Activated CD8-positive, alpha-beta memory T cell treated with anti-CD3 and anti-CD28 coated beads, Interleukin-2, amount 10 ng/mL, durations not matched to agents 7 days and 5 days (primary cell): ENCODE measurements at places on chromosomes 4 and X. TPM values are rescaled to one million over a fixed set of nuclear protein-coding genes. Genes with fewer than 3 reads are reported as not detected.

- no peak overlapping the region for H3K27ac ChIP-seq
- H3K4me3 ChIP-seq, result no peak overlapping the region
- no peaks in the 10 kb centered on the region for H3K4me1 ChIP-seq
- no peaks in the 10 kb centered on the region for H3K36me3 ChIP-seq
- peaks cover 14% of the 10 kb centered on the region for H3K27me3 ChIP-seq
- no peak for DNase-seq
Measured at GRCh38 chr4:88137112-88137511, 21.3 kb downstream of the ABCG2 start.

GRCh38 chr4:187782286-187782824 is 213.2 kb upstream of the ZFP42 start:
- H3K27ac ChIP-seq, result no peak overlapping the region
- H3K4me1 ChIP-seq, result no peaks in the 10 kb centered on the region
- no peak overlapping the region for H3K4me3 ChIP-seq
- H3K27me3 ChIP-seq, result no peaks in the 10 kb centered on the region

DNA sequence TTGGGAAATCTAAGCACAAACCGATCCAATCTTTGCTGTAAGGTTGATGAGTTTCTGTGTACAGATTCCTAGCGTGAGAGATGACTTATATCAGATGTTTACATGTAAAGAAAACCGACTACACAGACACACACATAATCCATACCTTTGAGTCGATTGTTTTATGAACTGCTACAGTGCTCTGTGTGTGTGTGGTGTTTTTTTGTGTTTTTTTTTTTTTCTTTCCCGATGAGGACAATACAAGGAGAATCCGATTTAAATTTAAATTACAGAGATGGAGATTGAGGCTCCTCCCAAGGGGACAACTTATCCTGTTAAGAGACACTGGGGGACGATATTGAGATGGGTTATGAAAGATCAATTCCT is 461 bp upstream of the SLC9A6 start:
- peaks cover 35% of the 10 kb centered on the region for H3K4me1 ChIP-seq
- peak overlapping the region; percentile 80 for H3K4me3 ChIP-seq
- H3K27ac ChIP-seq, result peak overlapping the region; percentile 89
- H3K36me3 ChIP-seq, result peaks cover 3% of the 10 kb centered on the region

- no peak overlapping the region for H3K4me3 ChIP-seq
- no peak overlapping the region for H3K27ac ChIP-seq
- DNase-seq, result peak; percentile 16
- H3K27me3 ChIP-seq, result no peaks in the 10 kb centered on the region
- H3K36me3 ChIP-seq, result no peaks in the 10 kb centered on the region
Measured at GRCh38 chr4:5785806-5786680, 75.0 kb downstream of the EVC start.

GRCh38 chrX:40008791-40009461 is 88.8 kb downstream of the BCOR start:
- H3K27ac ChIP-seq, result peak overlapping the region; percentile 29
- H3K36me3 ChIP-seq, result no peaks in the 10 kb centered on the region
- peaks cover 49% of the 10 kb centered on the region for H3K27me3 ChIP-seq
- H3K4me3 ChIP-seq, result no peak overlapping the region
- peaks cover 32% of the 10 kb centered on the region for H3K4me1 ChIP-seq

- H3K27ac ChIP-seq, result no peak overlapping the region
- no peaks in the 10 kb centered on the region for H3K4me1 ChIP-seq
- no peaks in the 10 kb centered on the region for H3K36me3 ChIP-seq
- no peak overlapping the region for H3K4me3 ChIP-seq
- peaks cover 15% of the 10 kb centered on the region for H3K27me3 ChIP-seq
Measured at GRCh38 chr4:56129431-56129861, 180.7 kb downstream of the CEP135 start.

DNA sequence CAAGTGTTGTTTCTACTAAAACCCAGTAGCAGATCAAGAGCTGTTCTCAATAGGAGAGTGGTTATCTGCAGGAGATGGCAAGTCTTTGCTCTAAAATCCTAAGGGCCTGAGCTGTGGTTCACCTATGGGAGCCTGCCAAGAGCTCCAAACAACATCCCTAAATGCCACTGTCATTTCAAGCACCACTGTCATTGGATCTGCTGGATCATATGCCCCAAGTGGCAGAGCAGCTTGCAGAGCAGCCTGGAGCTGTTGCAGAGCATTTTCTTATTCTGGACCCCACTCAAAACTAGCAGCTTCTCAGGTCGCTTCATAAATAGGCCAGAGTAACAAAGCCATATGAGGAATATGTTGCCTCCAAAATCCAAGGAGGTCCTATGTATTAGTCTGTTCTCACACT is 59.6 kb downstream of the KANTR start:
- no peak overlapping the region for H3K27ac ChIP-seq
- no peak for DNase-seq
- H3K4me1 ChIP-seq, result no peaks in the 10 kb centered on the region
- H3K36me3 ChIP-seq, result peaks cover 2% of the 10 kb centered on the region

The C4orf33 gene
- total RNA-seq, result 30.2 TPM

DNA sequence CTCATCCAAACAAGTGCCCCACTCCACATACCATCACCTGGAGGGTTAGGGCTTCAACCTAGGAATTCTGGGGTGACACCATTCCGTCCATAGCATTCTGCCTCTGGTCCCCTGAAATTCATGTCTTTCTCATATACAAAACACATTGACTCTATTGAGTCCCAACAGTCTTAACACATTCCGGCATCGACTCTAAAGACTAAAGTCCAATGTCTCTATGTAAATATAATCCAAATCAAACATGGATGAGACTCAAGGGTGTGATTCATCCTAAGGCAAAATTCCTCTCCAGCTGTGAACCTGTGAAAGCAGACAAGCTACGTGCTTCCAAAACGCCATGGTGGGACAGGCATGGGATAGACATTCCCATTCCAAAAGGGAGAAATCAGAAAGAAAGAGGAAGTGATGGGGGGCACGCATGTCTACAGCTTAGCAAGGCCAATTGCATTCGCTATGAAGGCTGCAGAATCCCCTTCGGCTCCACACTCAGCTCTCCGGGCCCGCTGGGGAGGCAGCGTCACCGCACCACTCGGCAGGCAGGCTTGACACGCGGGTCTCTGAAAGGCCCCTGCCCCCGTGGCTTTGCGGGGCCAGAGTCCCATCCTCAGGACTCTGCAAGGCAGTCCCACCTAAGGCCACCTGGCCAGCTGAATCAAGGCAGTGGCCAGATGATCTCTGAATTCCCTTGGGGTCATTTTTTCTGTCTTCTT is 53.2 kb downstream of the ADRA2C start:
- no peak overlapping the region for H3K4me3 ChIP-seq
- H3K27ac ChIP-seq, result no peak overlapping the region
- no peaks in the 10 kb centered on the region for H3K4me1 ChIP-seq
- no peak for DNase-seq
- H3K36me3 ChIP-seq, result no peaks in the 10 kb centered on the region

GRCh38 chr4:56051710-56052075 is 102.9 kb downstream of the CEP135 start:
- no peaks in the 10 kb centered on the region for H3K36me3 ChIP-seq
- no peak overlapping the region for H3K27ac ChIP-seq
- H3K4me1 ChIP-seq, result peaks cover 12% of the 10 kb centered on the region
- DNase-seq, result no peak

GRCh38 chr4:616911-617643 is 8.3 kb upstream of the PDE6B start:
- H3K27ac ChIP-seq, result no peak overlapping the region
- H3K27me3 ChIP-seq, result peaks cover 3% of the 10 kb centered on the region
- H3K4me1 ChIP-seq, result no peaks in the 10 kb centered on the region
- DNase-seq, result no peak
- no peaks in the 10 kb centered on the region for H3K36me3 ChIP-seq
- no peak overlapping the region for H3K4me3 ChIP-seq

- DNase-seq, result no peak
- H3K4me1 ChIP-seq, result peaks cover 13% of the 10 kb centered on the region
- peak overlapping the region; percentile 71 for H3K27ac ChIP-seq
- peak overlapping the region; percentile 49 for H3K4me3 ChIP-seq
- peaks cover 21% of the 10 kb centered on the region for H3K36me3 ChIP-seq
- H3K27me3 ChIP-seq, result no peaks in the 10 kb centered on the region
Measured at GRCh38 chr4:165301833-165302232, 25.6 kb upstream of the MSMO1 start.

GRCh38 chr4:142567199-142567598 is 278.9 kb downstream of the INPP4B start:
- peak overlapping the region; percentile 90 for H3K27ac ChIP-seq
- no peaks in the 10 kb centered on the region for H3K27me3 ChIP-seq
- peak overlapping the region; percentile 79 for H3K4me3 ChIP-seq
- DNase-seq, result peak; percentile 70

The ZNF630 gene
- 0.89 TPM for total RNA-seq

GRCh38 chr4:108851366-108851765 is 88.5 kb upstream of the ETNPPL start:
- H3K4me1 ChIP-seq, result peaks cover 12% of the 10 kb centered on the region
- H3K36me3 ChIP-seq, result no peaks in the 10 kb centered on the region
- no peak overlapping the region for H3K4me3 ChIP-seq
- no peak for DNase-seq
- no peak overlapping the region for H3K27ac ChIP-seq
- H3K27me3 ChIP-seq, result peaks cover 9% of the 10 kb centered on the region

DNA sequence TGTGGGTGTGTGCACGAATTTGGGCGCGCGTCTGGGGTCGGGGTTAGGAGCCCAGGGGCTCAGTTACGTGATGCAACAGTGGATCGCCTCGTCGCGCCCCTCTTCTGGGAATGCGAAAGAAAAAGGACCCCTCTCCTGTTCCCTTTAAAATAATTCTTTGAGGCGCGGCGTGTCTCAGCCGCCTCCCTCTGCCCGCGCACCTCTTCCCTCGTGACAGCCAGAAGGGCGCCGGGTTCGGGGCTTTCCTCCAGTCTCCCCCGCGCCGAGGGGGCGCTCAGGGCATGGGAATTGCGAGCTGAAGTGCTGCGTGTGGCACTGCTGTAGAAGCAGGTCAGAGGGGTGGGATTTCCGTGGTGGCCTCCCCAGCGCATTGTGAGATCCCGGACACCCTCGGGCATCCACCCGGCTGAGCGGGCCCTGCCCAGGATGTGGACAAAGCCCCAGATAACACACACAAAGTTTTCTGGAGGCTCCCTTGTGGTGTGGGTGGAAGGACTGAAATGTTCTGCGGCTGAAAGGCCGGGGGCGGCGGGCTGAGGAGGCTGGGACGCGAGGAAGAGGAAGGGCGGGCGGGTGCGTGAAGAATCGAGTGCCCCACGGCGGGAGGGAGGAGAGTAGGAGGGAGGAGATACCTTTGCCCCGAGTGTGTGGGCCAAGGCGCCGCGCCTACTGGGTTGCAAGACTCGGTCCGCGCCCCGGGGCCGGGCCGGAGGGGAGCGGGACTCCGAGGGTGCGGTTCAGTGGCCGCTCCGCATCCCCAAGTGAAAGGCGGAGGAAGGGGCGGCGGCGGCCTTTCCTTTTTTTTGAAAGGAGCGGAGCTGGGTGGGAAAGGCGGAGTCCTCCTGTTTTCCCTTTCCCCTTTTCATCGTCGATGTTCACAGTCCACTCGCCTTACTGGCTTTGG is 752 bp downstream of the SEPTIN11 start:
- H3K27ac ChIP-seq, result peak overlapping the region; percentile 73
- H3K4me1 ChIP-seq, result peaks cover 17% of the 10 kb centered on the region
- H3K27me3 ChIP-seq, result peaks cover 36% of the 10 kb centered on the region
- peak overlapping the region; percentile 87 for H3K4me3 ChIP-seq
- peak; percentile 59 for DNase-seq

DNA sequence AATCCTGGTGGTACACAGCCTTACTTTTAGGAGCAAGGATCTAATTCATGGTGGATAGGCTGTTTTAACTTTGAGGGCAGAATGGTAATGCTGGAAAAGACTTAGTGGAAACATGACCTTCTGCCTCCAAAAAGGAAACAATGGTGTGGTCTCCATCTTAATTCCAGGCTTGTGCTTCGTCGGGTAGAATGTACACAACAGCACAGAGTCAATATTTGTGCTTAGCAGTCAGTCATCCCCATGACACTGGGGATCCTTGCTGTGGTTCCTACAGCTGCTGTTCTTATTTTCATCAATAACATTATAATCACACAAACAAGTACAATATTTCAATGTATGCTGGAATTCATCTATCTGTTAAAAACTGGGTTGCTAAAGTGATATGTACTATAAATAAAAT is 104.4 kb downstream of the HHIP start:
- no peaks in the 10 kb centered on the region for H3K36me3 ChIP-seq
- DNase-seq, result no peak
- no peaks in the 10 kb centered on the region for H3K27me3 ChIP-seq
- H3K4me3 ChIP-seq, result no peak overlapping the region
- H3K27ac ChIP-seq, result no peak overlapping the region

- no peaks in the 10 kb centered on the region for H3K27me3 ChIP-seq
- no peak for DNase-seq
- no peaks in the 10 kb centered on the region for H3K4me1 ChIP-seq
- no peak overlapping the region for H3K4me3 ChIP-seq
- H3K36me3 ChIP-seq, result no peaks in the 10 kb centered on the region
- H3K27ac ChIP-seq, result no peak overlapping the region
Measured at GRCh38 chrX:36849407-36849806, 158.8 kb upstream of the FAM47C start.

DNA sequence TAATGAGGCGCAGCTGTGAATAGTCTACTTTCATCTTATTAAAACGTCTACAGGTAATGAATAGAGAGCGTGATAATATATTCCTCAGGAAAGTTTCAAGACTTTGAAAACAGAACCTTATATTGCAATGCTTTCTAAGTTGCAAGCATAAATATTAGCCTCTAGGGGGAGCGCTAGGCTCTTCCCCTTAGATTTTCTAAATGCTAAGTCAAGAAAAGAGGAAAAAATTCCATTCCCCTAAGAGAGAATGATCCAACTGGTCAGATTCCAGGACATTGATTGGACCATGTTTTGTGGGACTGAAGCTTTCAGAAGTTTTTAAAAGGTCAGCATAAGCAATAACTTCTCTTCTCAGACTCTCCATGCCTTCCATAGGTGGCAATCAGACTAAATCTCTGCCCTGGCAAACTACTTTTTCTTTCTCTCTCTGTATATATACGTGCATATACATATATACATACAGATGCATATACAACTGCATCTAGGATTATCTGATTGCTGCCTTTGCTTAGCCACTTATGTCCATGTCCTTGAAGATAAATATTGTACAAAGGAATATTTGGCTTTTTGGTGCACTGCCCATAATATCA is 492.9 kb downstream of the INPP4B start:
- peak overlapping the region; percentile 60 for H3K27ac ChIP-seq
- H3K4me3 ChIP-seq, result no peak overlapping the region
- H3K27me3 ChIP-seq, result no peaks in the 10 kb centered on the region
- peaks cover 70% of the 10 kb centered on the region for H3K4me1 ChIP-seq
- DNase-seq, result no peak

DNA sequence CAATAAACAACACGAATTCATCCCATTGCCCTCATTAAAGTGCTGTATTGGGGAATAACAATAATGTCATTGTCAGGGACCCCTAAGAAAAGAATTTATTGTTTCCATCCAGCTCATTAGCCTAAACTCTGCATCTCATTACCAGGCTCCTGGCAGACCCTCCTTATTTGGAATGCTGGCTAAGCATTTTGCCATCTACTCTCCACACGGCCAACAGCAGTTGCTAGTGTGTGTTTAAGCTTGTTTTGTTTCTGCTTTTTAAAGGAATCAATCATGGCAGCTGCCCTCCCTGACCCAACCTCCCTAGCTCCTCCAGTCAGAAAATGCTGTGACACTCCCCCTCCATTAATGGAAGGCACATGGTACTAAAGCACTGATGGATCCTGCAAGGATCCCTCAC is 43.5 kb downstream of the GATB start:
- no peaks in the 10 kb centered on the region for H3K4me1 ChIP-seq
- no peak for DNase-seq
- H3K27ac ChIP-seq, result no peak overlapping the region
- no peaks in the 10 kb centered on the region for H3K36me3 ChIP-seq
- H3K4me3 ChIP-seq, result no peak overlapping the region
- no peaks in the 10 kb centered on the region for H3K27me3 ChIP-seq

The VCX3B gene
- total RNA-seq, result not detected
